ENCODE measurements at places on chromosomes 6 and 20.

DNA sequence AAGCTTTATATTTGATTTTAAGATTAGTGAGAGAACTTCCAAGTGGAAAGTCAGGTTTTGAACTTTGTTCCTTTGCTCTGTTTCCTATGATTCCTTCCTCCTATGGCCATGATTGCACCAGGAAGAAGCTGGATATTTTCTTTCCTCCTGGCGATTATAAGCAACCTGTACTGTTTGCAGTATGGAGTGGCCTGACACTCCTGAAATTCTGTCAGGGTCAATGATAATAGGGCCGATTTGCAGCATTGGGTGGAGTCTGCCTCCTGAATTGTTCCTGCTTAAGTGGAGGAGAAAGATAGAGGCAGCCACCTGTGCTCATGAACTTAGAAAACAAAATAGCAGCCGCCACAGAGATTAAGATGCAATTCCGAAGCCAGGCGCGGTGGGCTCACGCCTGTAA, 9.8 kb upstream of the FAM217A start:
- DNase-seq = no peak

DNA sequence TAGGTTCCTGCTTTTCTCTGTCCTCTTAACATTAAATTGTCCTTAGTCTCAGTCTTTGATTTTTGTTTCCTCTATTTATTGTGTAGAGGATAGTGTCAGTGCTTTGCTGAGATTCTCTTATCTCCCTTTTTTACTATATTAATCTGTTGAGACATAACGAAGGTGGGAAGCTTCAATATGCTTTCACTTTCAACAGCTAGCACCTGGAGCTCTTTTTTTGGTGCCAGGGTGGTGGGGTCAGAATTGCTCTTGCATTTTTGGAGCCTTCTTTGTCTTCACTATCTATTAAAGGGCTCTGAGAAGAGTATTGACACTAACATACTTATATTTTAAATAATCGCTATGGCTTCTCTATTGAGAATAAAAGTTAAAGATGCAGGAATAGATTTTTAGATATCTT, 97.1 kb upstream of the EPHA7 start:
- DNase-seq = no peak

DNA sequence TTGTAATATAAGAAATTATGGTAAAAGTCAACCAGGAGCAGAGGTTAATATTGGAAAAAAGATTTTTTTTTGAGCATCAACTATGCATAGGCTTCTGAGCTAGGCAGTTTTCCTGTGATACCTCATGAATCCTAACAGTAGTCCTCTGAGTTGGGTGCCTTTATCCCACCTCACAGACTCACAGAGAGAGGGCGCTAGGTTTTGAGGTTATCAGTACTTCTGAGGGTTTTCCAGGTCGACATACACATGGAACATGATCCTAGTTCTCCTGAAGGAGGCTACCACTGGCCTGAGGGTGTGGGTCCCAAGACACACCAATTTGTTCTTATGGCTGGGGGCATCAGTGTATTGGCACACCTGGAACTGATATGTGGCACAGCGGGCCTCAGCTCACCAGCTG, 358.8 kb upstream of the JAG1 start:
- no peak for DNase-seq

- no peak for DNase-seq
These were observed 222.2 kb downstream of the PREX1 start for GRCh38 chr20:48605364-48606171.

DNA sequence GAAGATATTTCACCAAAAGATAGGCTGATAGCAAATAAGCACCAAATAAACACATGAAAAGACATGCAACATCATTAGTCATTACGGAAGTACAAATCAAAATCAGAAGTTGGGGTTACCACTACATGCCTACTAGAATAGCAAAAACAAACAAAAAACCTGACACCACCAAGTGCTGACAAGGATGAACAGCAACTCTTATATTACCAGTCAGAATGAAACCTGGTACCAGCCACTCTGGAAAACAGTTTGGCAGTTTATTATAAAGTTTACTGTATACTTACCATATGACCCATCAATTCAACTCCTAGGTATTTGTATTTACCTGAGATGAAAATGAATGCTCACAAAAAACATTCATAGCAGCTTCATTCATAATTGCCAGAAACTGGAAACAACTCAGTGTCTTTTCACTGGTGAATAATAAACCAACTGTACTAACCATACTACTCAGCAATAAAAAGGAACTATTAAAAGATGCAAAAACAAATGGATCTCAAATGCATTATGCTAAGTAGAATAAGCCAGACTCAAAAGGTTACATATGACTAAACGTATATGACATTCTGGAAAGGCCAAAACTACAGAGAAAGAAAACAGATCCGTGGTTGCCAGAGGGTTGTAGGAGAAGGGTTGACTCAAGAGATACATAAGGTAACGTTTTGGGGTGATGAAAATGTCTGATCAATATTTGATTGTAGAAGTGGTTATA, 33.0 kb downstream of the NUP153 start:
- DNase-seq = no peak

GRCh38 chr6:37171201-37171969, 1.4 kb downstream of the PIM1 start:
- DNase-seq = no peak

- no peak for DNase-seq
These were observed 244.4 kb upstream of the TCF21 start for GRCh38 chr6:133644548-133644891.

All from K562 (cell line).